Activated gamma-delta T cell (primary cell): ENCODE measurements at places on chromosomes 11 and 22.
A peak's percentile ranks its signal among the peaks of the same experiment; 100 is the strongest.

GRCh38 chr22:48572951-48573350 lies 1254.7 kb downstream of the BRD1 start:
- no peak for DNase-seq

- no peak for DNase-seq
Observed at GRCh38 chr11:1287928-1288327, 21.5 kb downstream of the TOLLIP start.

GRCh38 chr11:5994791-5995190 lies 8.0 kb upstream of the OR52L1 start:
- no peak for DNase-seq

DNA sequence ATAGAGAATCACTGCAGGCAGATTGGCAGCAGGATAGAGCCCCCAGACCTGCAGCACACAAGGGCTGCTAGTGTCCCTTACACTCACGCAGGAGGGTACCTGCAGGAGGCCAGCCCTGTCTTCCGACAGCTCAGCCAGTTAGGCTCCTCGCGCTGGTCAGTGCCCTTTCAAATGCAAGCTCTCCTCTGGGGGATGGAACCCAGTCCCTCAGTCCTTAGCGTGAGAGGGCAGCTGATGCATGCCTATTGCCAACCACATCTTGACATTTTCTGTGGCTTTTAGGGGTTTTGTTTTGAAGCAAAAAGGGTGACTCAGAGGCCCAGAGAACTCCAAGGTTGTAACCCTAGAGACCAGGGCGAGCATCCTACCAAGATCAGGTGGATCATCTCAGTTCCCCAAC lies 40.0 kb downstream of the WNT11 start:
- DNase-seq, result no peak

DNA sequence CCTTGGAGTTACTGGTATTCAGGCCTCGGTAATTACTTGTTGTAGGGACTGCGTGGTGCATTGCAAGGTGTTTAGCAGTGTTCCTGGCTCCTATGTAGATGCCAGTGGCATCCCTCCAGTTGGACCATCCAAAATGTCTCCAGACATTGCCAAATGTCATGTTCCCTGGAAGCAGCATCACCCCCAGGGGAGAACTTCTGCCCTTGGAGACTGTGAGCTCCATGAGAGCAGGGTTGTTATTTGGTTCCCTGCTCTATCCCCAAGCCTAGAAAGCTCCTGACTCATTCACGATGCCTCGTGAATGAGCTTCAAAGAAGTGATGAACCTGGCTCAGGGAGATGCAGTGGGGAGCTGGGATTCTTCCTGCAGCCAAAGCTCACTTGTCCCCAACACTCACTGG lies 4.8 kb upstream of the CD248 start:
- DNase-seq, result no peak

- DNase-seq, result no peak
Observed at GRCh38 chr11:19116276-19116970, 545 bp upstream of the ZDHHC13 start.

- no peak for DNase-seq
Observed at GRCh38 chr22:25745341-25746011, 3.5 kb downstream of the MYO18B start.

GRCh38 chr22:30239488-30240405 lies 6.8 kb downstream of the LIF start:
- no peak for DNase-seq

- no peak for DNase-seq
Observed at GRCh38 chr22:43389227-43389836, 22.5 kb upstream of the MPPED1 start.

- DNase-seq, result no peak
Observed at GRCh38 chr11:87878373-87878825, 296.8 kb downstream of the RAB38 start.

DNA sequence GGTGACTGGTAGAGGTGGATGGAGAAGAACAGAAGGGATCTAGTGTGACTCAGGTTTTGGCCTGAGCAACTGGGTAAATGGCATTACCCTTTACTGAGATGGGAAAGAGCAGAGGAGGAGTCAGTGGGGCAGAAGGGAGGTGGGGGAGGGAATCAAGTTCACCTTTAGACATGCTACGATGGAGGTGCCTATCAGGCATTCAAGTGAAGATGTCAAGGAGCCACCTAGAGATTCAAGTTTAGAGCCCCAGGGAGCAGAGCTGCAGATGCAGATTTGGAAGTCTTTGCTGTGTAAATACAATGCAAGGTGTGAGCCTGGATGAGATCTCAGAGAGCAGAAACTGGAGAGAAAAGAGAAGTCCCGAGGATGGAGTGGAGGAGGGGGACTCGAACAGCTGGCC lies 979 bp upstream of the MOGAT2 start:
- DNase-seq, result no peak

GRCh38 chr22:31313366-31314147 lies 21.3 kb upstream of the PIK3IP1 start:
- no peak for DNase-seq

DNA sequence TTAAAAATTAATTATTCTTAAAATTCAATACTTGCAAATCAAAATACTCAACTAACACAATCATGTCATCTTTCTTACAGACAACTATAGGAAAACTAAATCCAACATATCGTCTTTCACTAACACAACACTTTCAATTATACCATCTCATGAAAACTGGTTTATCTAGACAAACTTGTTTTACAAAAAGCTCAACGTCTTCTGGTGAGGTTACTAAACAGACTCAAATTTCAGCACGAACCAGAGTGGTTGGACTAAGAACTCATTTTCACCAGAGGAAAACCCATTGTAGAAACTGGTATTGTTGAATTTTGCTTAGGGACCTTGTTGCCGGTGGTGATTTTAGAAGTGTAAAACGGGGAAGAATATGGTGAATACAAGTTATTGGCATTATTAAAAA lies 52.2 kb downstream of the NUP98 start:
- no peak for DNase-seq

DNA sequence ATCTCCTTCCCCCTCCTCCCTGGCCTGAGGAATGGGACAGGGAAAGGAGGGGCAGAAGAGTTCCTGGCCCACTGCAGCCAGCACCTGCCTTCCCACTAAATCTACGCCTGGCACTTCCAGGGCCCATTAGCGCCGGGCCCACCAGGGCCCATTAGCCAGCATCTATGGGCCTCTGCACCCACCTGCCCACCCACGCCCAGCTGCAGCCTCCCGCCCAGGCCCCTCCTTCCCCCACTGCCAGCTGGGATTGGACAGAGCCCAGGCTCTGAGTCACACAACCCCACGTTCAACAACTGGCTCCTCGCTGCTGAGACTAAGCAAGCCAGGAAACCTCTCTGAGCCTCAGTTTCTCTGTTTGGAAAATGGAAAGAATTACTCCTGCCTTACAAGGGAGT lies 48.7 kb downstream of the CYTH4 start:
- DNase-seq, result no peak

DNA sequence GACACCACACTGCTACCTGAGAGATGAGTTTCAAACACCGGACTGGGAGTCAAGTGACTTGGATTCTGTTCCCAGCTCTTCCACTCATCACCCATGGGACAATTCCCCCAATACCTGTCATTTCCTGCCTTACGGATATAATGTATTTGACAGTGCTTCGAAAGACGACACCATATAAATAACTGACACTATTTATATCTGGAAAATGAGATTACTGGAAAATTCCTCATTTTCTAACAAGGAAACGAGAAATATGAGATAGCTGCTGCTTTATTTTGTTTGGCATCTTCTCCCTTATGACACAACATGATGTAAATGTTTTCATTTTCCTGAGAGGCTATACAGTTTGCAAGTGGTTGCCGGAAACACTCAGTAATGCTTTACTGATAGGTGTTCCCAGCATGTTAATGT lies 8.6 kb downstream of the HSCB start:
- no peak for DNase-seq

GRCh38 chr22:17990147-17990546 lies 34.2 kb downstream of the MICAL3 start:
- no peak for DNase-seq

GRCh38 chr11:93524858-93525257 lies 18.3 kb downstream of the SMCO4 start:
- DNase-seq, result no peak

- peak; percentile 60 for DNase-seq
Observed at GRCh38 chr11:123429913-123430720, at the start of gene GRAMD1B. TSS of gene GRAMD1B (plus strand) at chr11:123430269. CDS start at chr11:123430793, 524 bp downstream.

- no peak for DNase-seq
Observed at GRCh38 chr11:58629857-58630256, 7.4 kb downstream of the CNTF start.

DNA sequence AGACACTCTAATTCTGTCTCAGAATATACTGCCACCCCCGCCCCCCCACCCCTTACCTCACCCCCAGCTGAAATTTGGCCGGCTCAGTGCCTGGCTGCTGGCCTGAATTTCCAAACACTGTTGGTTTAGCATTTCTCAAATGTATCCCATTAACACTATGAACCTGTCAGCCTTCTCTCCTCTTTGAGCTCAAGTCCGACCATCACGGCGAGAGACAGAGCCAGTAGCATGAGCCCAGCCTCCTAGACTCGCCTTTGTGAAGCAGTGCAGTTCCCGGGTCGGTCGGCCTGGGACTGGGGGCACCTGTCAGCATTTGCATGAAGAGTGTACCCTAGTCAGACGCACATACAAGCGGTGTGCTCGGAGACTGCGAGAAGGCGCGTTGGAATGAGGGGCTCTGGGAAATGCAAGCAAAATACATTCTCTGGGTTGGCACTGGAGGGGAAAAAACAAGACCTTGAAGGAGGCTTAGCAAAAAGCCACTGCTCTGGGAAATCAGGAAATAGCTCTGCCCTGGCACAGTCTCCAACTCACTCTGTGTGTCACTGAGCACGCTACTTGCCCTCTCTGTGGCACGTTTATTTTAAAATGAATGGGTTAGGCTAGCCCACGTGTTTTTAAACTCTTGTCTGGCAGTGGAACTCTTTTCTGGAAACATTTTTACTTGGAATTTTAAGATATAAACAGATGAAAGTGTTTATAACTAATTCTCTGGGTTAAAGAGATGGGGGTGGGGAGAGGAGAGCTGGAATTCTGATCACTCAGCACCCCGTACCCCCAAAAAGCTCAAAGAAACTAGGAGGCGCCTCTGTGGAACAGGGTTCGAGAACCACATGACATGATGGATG lies 108.3 kb downstream of the TIMP3 start:
- no peak for DNase-seq

DNA sequence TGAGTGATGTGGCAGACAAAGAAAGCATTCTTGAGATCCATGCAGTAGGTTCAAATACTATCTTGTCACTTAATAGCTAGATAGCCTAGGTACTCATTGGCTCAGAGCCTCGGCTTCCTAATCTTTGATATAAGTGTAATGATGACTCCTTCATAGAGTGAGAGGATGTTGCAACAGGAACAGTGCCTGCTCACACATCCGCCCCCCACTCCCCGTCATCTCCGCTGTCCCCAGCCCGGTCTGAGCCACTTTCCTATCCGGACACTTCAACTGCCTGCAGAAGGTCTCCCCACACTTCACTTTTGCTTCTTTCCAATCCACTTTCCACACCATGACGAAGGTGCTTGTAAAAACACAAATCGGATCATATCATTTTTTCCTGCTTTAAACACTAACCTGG lies 128.8 kb downstream of the NTM start:
- DNase-seq, result no peak

GRCh38 chr22:27156821-27157489 lies 499.6 kb downstream of the MIAT start:
- DNase-seq, result no peak

DNA sequence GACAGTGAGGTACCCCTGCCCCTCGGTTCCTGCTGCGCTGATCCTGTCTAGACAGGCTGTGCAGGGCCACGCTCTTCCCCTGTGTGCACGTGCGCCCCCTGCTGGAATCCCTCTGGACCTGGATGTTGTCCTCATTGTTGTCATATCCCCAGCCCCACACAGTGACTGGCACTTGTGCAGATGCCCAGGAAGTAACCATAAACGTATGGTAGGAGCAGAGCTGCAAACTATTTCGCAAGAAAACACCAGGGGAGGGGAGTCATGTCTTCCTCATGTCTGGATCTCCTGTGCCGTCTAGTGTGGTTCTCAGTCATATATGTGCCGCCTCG lies 114.7 kb downstream of the CRYBB2 start:
- no peak for DNase-seq

- DNase-seq, result no peak
Observed at GRCh38 chr22:48241658-48242057, 1479.2 kb downstream of the TBC1D22A start.

DNA sequence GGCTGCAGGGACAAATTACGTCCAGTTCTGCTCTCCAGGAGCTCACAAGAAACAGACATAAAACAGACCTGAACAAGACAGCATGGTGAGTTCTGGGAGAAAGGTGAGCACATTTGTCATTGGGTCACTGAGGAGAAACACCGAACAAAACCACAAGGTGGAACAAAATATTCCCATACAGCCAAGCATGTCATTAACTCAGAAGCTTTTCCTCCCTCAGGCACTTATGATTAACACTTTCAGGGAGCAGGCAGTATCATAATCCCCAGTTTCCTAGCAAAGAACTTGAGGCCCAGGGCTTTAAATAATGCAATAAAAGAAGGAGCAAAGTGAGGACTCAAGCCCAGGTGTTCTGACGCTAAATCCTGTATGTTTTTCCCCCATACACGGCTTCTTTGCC lies 43.0 kb downstream of the P4HA3 start:
- no peak for DNase-seq

DNA sequence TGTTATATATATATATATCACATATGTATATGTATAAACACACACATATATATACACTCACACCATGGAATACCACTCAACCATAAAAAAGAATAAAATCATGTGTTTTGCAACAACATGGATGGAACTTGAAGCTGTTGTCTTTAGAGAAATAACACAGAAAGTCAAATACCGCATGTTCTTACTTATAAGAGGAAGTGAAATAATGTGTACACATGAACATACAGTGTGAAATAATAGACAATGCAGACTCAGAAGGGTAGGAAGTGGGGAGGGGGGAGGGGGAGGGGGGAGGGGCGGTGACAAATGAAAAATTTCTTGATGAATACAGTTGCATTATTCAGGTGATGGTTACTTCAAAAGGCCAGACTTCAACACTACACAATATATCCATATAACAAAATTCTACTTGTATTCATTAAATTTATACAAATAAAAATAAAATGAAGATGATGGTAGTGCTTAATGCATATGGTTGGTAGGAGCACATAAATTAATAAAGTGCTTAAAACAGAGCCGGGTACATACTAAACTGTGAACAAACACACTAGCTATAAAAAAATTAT lies 5.8 kb upstream of the OR5B2 start:
- DNase-seq, result no peak

- DNase-seq, result no peak
Observed at GRCh38 chr11:65609665-65610064, 4.4 kb downstream of the MAP3K11 start.

DNA sequence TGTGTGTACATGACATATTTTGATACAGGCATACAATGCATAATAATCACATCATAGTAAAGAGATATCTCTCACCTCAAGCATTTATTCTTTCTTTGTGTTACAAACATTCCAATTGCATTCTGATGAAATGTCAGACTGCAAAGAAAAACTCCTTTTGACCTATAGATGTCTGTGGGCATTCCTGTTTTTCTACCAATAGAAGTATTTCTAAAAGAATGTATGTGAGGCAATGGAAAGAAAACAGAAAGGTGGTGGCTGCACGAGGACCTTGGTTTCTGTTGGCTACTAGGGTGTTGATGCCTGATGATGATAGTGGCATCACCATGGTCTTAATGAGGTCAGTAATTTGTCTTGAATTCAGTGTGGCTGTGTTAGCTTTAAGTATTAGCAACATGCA lies 137.0 kb upstream of the ANO3 start:
- no peak for DNase-seq

GRCh38 chr11:67364783-67365722 lies 8.3 kb downstream of the CLCF1 start:
- DNase-seq, result no peak

- no peak for DNase-seq
Observed at GRCh38 chr22:23400286-23400981, 179.7 kb downstream of the IGLL1 start.

- DNase-seq, result no peak
Observed at GRCh38 chr11:104618954-104619353, 279.3 kb downstream of the CASP12 start.
